ENCODE measurements at places on chromosomes 1 and 21.

- DNase-seq, result no peak
Observed at GRCh38 chr1:109750920-109751319, 10.1 kb upstream of the GSTM3 start.

- DNase-seq, result no peak
Observed at GRCh38 chr1:229941831-229942230, 125.2 kb upstream of the GALNT2 start.

GRCh38 chr1:19511116-19511515 lies 25.8 kb upstream of the CAPZB start:
- no peak for DNase-seq

DNA sequence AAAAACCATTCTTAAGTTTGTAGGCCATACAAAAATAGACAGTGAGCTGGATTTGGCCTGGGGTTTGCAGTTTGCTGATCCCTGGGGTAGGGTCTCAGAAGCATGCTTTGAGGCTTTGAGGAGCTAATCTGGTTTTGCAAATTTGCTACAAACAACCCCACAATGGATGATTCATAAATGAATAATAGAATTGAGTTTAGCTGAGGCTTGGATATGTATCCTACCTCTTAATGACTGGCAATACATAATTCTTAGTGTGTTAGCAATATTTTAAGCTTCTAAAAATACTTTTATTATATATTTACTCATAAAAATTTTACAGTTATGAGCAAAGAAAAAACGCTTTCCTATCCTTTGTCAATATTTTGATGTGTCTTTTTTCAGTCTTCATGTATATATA lies 50.6 kb downstream of the ROR1 start:
- no peak for DNase-seq

DNA sequence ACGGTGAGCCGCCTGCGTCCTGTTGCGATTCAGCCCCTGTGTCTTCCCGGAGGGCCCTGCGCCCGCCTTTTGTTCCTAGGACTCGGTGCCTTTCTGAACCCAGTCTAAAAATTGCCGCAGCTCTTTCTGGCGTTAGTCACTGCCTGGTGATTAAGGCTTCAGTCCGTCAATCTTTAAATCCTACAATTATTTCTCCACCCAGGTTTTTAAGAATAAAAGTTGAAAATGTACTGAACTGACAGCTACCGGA lies 16.2 kb upstream of the PDXK start:
- no peak for DNase-seq

Measured in NCI-H345 (cell line).